ENCODE measurements at places on chromosomes 6 and 20.

GRCh38 chr6:154277629-154278017 lies 79.0 kb downstream of the IPCEF1 start:
- peak; percentile 57 for DNase-seq

GRCh38 chr20:10555393-10555792 lies 118.4 kb downstream of the JAG1 start:
- DNase-seq, result no peak

GRCh38 chr6:127115084-127115655 lies 3.3 kb upstream of the RSPO3 start:
- no peak for DNase-seq

- peak; percentile 51 for DNase-seq
These were observed 2.3 kb downstream of the CCND3 start for GRCh38 chr6:41939176-41939847.

- peak; percentile 72 for DNase-seq
These were observed 697 bp downstream of the PPT2 start for GRCh38 chr6:32154514-32155161.

GRCh38 chr6:33923857-33924514 lies 120.2 kb upstream of the MLN start:
- no peak for DNase-seq

GRCh38 chr20:6053064-6053775 lies 640 bp downstream of the LRRN4 start:
- DNase-seq, result no peak

DNA sequence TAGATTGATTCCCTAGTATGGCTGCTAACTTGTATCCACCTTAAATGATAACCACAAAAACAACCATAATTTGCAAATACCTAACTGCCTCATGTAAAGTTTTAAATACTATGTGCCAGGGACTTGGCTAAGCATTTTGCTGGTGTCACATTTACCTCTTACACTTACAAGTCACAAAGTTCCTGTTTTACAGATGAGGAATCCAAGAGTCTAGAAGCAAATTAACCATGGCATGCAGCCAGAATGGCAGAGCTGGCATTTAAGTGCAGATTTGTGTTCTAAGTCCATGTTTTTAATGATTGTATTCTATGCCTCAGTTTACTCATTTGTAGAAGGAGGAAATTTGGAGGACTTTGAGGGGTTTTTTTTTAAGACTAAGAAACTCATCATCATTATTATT lies 696.7 kb downstream of the PTPRT start:
- no peak for DNase-seq

DNA sequence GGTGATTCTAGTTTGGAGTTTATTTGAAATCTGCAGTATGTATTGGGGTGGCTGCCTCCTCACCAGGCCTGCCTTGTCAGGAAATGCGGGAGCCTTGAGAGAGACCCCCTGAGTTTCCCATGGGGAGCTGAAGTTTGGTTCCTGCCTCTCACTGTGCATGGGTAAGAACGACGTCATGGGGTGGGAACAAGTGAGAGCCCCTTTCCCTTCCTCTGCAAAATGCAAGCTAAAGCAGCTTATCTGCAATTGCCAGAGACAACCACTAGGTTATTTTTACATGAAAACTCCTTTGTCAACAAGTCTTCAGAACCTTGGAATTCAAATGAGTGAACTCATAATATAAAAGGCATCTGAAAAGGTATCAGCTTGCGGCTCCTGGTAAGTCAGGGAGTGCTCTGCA lies 58.4 kb downstream of the TMEM170B start:
- DNase-seq, result no peak

GRCh38 chr20:2698186-2698817 lies 5.7 kb downstream of the EBF4 start:
- DNase-seq, result no peak
